DND-41 (cell line): ENCODE measurements at places on chromosomes 16 and 17.
A peak's percentile ranks its signal among the peaks of the same experiment; 100 is the strongest.

DNA sequence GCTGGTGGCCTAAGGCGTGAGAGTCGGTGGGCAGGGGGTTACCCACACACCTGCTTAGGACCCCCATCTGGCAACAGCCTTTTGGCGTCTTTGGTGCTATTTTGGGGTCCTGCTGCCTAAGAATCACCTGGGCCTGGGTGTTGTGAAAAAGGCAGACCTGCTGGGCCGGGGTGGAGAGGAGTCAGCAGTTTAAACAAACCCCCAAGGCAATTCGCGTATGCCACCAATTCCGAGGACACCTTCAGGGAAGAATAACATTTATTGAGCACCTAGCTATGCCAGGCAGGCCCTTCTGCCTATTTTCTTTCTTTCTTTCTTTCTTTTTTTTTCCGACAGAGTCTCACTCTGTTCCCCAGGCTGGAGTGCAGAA lies 53.9 kb upstream of the TOB1 start:
- DNase-seq, result no peak

DNA sequence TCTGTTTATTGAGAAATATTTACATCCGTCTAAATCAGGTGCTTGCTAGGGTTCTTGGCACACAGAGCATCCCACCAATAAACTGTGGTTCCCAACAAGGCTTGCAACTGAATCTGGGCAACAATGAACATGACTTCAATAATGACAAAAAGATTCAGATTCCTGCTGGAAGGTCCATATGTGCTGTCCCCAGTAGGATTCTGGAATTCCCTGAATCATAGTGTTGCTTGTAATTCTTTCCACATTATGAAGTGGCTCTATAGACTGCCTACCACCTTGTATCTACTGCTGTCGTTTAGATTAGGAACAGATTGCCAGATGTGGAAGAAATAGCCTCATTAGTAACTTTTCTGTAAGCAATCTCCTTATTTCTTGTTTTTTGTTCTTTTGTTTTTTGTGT lies 265.9 kb downstream of the WWOX start:
- no peak for DNase-seq

DNA sequence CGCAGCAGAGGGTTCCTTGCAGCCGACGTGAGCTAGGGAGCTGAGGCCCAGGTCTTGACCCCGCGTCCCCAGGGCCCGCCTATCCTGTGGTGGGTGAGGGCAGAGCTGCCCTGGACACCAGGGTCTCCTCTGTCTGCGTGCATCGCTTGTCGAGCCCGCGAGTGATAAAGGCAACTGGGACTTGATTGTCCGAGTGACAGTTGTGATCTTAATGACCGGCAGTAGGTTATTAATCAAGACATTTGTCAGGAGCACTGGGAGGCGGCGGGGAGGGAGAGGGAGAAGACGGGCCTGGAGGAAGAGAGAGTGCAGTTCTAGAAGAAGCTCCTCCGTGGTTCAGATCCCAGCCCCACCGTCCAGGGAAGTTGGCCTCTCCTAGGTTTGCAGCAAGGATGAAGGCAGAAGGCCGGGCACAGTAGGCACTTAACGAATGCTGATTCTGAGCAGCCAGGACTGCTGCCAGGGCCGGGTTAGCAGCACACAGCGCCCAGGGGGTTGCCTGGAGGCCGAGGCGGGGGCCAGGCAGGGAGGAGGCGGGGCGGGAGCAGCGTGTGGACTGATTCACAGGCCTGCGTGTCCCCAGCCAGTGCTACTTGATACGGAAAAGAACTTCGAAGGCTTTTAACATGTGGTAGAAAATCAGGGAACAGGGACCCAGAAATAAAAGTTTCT lies 11.3 kb upstream of the GSE1 start:
- DNase-seq, result no peak

GRCh38 chr16:12613131-12613991 lies 190.3 kb downstream of the CPPED1 start:
- peak; percentile 26 for DNase-seq

DNA sequence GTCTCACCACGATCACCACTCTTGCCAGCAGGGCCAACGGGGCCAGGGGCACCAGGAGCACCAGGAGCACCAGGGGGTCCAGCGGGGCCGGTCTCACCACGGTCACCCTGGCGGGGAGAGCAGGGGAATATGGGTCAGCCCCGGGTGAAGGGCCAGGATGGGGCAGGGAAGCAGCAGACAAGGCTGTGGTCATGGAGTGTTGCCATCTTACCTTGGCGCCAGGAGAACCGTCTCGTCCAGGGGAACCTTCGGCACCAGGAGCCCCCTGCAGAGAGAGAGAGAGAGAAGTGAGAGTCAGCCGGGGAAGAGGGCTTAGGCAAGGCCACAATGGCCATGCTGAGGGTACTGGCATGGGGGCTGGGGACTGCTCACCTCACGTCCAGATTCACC lies 12.9 kb downstream of the COL1A1 start:
- DNase-seq, result no peak

DNA sequence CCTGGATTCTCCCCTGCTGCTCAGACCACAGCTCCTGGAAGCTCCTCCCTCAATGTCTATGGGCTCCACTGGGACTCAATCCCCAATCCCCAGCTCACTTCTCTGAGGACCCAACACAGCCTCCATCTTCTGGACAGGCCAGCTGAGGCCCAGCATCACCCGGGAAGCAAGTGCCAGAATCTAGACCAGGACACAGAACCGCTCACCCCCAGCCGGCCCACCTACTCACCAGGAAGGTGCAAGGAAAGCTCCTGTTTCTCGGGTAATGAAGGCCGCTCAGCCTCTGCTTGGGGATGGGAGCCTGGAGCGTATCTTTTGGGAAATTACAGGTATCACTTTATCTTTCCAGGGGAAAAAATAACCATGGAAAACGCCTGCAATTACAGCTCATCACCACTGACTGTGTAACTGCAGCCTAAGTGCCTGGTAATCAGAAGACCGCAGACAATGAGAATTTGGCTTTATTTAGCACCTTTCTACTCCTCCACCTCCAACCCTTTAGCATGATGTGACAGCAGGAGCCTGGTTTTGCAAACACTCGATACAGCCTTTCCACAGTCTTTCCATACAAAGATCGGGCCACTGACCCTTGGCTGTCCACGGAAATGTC lies 49.6 kb upstream of the RPL38 start:
- DNase-seq, result no peak

DNA sequence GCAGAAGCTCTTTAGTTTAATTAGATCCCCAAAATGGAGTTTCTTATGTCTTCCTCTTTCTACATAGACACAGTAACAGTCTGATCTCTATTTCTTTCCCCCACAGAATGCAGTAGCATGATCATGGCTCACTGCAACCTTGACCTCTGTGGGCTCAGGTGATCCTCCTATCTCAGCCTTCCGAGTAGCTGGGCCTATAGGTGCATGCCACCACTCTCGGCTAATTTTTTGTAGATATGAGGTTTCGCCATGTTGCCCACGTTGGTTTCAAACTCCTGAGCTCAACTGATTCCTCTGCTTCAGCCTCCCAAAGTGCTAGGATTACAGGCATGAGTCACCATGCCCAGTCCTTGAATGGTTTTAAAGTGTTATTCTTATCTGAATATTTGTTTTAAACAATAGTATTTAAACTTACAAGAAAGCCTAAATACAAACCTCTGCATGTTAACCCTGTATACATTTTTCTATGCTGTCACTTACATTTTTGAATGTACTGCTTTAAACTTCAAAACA lies 120.6 kb downstream of the GOSR1 start:
- no peak for DNase-seq

DNA sequence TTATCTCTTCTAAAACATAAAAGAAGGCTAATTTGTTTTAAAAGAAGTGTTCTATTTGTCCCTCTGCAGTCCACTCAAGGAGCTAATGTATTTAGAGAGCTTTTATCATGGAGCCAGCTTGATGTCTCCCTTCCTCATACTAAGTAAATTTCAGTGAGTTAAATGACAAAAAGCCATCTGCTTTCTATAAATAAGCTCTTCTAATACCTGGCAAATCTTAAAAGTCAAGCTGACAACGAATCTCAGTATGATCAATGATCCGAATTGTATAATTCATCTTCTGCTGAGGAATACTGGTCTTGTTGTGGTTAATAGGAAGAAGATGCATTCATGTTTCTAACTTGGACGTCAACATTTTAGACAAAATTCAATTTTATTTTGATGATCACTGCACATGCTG lies 1390.7 kb downstream of the CDH8 start:
- DNase-seq, result no peak

DNA sequence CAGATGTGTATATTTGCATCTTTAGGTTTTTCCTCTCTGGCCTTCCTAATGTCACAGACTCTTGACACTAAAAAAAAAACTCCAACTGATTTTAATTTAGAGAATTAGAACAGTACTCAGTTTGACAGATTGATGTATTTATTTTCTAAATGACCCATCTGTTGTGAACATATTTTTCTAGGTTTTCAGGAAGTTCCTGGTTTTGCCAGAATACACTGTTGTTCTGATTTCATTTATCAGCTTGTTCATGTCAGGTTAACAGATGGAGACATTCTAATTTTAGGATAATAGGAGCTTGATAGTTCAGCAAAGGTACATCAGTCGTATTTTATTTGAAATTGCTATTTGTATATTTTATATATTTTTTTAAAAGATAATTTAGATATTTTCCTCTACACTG lies 133.4 kb downstream of the TANC2 start:
- no peak for DNase-seq

- no peak for DNase-seq
Measured at GRCh38 chr16:88487920-88488851, 35.1 kb downstream of the ZFPM1 start.

DNA sequence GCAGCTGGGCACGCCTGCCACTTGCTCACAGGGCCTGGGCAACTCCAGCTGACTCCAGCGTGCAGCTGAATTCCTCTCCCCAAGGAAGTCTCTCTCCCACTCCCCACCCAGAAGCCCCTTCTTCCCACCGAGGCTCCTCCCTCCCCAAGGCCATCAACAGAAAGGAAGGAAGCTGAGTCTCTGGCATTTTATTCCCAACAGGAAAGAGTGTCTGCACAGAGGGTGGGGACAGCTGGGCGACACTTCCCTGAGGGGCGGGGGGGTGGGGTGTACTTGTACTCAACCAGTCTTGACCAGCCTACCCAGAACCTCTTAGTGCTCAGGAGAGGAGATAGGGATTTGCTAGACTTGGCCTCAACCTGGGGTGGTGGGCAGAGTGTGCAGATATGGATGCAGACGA lies at the start of gene EXOC3L1:
TSS of gene EXOC3L1 (minus strand) at position 96 of the 400 bp plus-strand sequence. CDS start 460 bp downstream, outside the sequence.
- DNase-seq, result no peak

DNA sequence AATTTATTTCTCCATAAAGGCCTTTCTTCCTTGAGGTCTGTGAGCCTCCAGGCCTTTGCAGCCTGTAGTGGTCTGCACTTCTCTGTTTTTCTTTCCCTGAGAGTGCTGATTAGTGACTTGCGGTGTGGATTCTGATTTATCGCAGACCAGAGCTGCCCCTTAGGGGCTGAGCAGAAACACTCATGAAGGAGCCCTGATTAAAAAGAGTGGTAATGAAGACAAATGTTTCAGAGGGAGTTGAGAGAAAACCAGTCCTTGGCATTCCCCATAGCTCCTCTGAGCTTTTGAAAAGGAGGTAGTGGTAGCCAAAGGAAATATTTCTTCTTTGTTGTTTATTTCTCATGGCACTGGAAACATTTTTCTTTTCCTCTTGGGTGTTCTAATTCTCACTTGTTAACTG lies 268.1 kb upstream of the TBX2 start:
- DNase-seq, result no peak

- no peak for DNase-seq
Measured at GRCh38 chr17:62712171-62712581, 84.7 kb downstream of the MRC2 start.
